Amniotic stem cell (primary cell): ENCODE measurements at places on chromosomes 5 and 9.

GRCh38 chr9:20606652-20607051, 15.6 kb downstream of the MLLT3 start:
- no peak for DNase-seq

DNA sequence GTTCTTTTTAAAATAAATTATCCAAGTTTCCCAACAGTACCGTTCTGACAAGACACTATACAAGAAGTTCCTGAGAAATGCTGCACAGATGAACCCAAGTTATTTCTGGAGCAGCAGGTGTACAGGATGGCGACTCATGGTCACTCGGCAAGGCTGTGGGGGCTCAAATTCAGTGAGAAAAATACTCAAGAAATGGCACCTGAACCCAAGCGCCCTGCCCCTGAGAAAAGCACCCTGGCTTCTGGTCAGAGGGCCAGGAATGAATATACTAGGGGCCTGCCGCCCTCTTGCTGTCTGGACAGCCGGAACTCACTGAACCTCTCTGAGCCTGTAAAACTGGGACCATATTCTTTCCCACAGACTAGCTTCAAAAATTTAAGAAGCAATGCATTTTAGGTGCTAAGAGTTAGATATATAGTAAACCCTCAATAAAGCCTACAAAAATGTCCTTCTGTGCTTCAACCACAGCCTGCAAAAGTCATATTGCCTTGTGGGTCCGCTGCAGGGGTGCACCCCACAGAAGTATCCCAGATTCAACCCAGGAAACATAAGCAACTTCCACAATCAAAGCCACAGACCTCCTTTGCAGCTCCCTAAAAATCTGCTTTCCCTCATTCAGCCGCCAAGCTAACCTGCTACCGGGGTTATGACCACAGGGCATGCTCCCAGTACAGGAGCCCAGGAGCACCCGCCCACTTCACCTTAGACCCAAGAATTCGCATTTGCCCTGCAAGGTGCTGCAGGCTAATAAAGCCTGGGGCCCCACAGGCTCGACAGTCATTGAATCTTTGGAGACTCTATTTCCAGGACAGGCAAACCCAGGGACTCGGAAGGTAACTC, 1.4 kb downstream of the RAPGEF1 start:
- DNase-seq, result no peak

DNA sequence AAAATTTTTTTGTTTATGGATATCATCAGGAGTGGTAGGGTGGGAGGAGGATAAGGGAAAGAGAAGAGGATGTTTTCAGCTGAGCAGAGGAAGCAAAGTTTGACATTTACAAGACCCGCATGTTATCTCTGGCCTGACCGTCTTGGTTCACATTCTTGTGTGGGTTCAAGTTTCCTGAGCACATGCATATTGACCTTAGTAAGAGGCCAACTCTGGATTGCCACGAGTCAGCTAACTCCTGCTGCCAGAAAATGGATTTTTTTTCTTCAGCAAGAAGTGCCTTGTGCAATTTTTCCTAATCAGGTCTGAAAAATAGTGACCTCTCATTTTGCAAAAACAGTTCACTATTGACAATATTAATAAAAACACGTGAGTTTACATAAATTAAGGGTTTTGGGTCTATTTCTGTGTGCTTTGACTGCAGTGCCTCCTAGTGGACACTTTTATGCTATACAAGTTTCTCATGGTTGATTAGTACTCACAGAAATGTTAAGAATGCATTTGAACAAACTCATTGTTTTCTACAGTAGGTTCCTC, 27.1 kb upstream of the BASP1 start:
- no peak for DNase-seq

- DNase-seq, result no peak
Measured at GRCh38 chr9:101536351-101536750, 2.7 kb downstream of the RNF20 start.

- peak; percentile 30 for DNase-seq
Measured at GRCh38 chr9:116144038-116144437, 9.6 kb upstream of the PAPPA start.

DNA sequence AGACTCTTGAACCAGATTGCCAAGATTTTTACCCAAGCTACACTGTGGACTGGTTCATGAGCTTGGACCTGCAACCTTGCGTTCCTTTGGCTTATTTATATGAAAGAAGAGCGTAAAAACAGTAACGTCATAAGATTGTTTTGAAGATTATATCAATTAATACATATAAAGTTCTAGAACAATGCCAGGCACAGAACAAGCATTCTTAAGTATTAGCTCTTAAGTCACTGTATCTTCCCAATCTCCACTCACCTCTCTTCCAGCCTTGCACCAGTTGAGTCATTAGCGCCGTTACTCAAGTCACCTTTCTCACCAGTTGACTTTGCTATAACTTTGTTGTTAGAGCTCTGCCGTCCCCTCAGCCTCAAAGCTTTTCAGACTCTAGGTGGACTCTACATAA, 415.7 kb downstream of the PLK2 start:
- DNase-seq, result no peak

- DNase-seq, result no peak
Measured at GRCh38 chr5:24347158-24347557, 297.6 kb downstream of the CDH10 start.

DNA sequence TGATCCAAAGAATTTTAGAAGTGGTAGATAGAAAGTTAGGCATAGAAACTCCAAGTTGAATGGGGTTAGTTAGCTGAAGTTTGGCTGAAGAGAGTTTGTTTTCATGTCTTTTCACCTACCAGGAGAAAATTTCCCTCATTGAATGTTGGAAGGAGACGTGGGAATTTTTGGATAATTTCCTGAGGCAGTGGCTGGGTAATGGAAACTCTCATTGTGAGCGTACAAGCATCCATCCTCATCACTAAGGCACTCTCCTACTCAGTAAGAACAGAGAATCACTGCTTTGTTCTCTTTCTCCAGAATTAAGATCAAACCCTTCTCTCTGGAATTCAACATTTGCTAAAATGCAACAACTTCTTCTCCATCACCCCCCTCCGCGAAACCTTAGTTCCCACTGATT, 179.7 kb downstream of the PALM2AKAP2 start:
- DNase-seq, result no peak

GRCh38 chr5:157677931-157678330, 6.6 kb downstream of the C5orf52 start:
- DNase-seq, result no peak

DNA sequence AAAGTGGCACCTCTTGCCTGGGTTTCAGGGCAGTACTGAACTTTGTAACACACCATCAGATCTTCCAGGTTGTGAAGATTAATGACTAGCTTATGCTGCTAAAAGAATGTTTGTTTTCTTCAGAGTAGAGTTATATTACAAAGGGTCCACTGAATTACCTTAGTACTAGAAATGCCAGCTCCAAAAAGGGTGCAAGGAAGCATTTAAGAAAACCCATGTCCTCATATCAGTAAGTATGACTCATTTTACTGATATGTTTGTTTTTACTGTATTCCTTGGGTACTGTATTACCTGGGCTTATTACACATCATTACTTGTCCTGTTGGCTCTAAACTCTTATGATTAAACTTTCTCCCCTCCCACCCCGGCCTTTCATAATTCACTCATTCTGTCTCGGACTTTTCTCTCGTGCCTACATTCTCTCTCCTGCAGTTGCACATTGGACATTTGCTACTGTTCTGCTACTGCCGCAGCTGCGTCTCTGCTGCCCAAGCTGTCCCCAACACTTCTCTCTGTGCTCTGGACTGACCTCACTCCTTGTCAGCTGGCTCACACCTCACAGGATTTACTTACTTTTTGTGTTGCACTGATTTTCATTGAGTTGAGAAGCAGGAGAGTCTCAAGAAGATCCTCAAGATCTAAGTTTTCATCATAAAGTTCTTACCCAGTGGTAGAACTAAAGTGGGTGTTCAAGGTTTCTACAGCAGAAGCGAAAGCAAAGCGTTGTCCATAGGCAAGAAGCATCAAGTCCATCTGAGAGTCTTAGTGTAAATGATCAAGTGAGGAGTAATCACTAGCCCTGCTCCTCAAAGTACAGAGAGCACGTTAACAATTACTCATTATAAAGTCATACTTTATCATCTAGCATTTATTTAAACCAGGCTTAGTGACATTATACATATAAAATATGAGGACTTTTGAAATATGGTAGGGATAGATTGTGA, 53.2 kb upstream of the C9orf72 start:
- no peak for DNase-seq

- DNase-seq, result no peak
Measured at GRCh38 chr5:54678737-54679136, 161.2 kb downstream of the SNX18 start.

GRCh38 chr5:105940181-105940580, 1730.6 kb downstream of the EFNA5 start:
- no peak for DNase-seq

- DNase-seq, result no peak
Measured at GRCh38 chr5:10248378-10249260, 1.1 kb downstream of the ATPSCKMT start.

DNA sequence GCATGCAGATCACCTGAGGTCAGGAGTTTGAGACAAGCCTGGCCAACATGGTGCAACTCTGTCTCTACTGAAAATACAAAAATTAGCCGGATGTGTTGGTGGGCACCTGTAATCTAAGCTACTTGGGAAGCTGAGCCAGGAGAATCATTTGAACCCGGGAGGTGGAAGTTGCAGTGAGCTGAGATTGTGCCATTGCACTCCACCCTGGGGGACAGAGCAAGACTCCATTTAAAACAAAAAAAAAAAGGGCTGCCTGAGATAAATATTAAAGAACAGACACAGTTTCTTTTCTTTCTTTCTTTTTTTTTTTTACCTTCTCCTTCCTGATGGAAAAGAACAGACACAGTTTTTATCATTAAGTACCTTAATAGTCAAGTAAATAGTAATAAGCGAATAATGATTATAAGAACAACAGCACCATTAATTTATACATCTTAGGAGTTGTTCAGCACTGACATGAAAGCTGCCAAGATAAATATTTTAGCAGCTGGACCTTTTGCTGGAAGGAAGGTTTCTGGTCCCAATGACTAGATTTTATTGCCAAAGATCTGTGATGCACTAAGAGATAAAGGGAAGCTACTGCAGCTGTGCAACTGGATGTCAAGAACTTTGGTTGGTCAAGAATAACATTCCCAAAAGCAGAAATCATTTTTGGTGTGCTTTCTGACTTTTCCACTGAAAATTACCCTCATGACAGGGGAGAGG, 7.0 kb downstream of the CENPP start:
- no peak for DNase-seq

DNA sequence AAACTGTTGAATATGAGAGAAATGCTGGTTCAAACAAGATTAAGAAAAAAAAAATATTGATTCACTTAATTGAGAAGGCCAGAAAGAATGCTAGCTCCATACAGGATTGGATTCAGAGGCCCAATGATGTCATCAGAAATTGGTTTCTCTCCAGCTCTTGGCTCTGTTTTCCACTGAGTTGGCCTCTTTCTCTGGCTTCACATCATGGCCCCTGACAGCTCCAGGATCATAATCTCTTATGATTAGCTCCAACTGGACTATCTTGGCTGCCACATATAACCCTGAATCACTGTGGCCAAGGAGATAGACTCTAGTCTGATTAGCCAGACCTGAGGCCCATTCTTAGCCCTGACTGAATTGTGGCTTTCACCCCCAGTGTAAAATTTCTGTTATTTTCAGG, 244.7 kb upstream of the GRAMD2B start:
- DNase-seq, result peak; percentile 10

DNA sequence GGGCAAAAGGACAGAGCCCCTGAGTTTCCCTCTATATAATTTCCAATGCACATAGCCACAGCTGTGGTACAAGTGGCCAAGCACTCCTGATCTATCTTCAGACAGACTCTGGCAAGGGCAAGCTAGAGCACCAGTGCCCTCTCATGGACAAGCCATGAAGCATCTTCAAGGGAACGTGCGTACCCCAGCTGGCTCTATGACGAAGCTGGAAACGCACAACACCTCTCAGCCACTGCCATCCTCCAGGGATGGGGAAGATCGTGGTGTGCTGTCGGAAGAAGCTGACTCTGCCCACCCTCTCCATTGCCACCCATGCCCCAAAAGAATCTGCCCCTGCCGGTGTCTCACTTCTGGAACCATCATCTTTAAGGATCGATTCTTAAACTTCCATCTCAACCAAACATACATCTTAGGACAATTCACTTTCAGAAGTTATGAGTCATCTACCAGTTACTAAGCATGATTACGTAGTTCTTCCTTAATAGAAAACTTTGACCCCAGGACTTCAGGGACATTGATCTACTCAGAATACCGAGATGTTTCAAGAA, 482.9 kb downstream of the AGTPBP1 start:
- DNase-seq, result no peak

DNA sequence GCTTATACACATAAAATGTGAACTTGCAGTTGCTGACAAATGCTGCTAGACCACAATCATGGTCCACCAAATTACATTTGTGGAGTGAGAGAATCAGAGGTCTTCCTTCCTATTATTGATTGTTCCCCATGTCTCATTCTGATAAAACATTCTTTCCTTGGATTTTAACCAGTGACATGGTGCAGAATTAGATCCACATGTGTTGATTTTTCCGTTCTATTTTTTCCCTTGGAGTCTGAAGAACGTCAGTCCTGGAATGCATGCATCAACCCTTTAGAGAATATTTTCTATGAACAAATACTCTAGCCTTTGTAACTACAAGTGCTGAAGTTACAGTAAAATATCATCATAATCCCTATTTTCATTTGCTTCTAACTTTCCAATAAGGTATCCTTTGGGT, 170.7 kb upstream of the SPRY4 start:
- no peak for DNase-seq

GRCh38 chr5:150429410-150429873, 16.7 kb upstream of the CD74 start:
- DNase-seq, result no peak

- DNase-seq, result no peak
Measured at GRCh38 chr9:2261421-2262103, 246.4 kb downstream of the SMARCA2 start.

DNA sequence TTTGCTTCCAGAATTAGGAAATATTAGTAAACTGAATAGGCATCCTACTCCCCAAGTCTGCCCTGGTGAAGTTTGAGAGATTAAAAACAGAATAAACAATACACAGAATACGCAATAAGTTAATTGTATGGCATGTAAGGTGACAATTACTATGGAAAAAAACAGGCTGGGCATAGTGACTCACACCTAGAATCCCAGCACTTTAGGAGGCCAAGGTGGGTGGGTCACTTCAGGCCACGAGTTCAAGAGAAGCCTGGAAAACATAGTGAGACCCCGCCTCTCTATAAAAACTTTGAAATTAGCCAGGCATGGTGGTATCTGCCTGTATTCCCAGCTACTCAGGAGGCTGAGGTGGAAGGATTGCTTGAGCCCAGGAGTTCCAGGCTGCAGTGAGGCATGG, 64.2 kb upstream of the SUSD1 start:
- DNase-seq, result no peak

- DNase-seq, result peak; percentile 3
Measured at GRCh38 chr9:19720377-19720776, 68.5 kb downstream of the SLC24A2 start.

DNA sequence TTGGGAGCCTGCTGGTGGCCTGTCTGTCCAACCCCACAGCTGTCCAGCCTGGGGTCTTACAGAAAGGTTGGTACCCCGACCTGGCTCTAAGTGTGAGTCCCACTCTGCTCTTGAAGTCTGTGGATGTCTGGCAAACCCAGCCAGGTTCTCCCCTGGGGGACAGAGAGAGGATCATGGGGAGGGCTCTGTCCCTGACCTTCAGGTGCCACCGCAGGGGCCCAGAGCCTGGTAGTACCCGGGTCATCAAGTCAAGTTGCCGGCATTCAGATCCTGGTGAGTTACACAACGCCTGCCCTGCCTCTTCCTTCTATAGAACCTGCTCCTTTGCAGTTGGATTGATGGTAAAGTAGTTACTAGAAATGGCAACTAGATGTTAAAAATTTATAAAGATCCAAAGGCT, 66.7 kb downstream of the ADAMTS2 start:
- no peak for DNase-seq
